ENCODE measurements at places on chromosomes 5 and 9. TPM values are rescaled to one million over a fixed set of nuclear protein-coding genes. Genes with fewer than 3 reads are reported as not detected.

- no peaks in the 10 kb centered on the region for H3K27me3 ChIP-seq
- H3K36me3 ChIP-seq, result no peaks in the 10 kb centered on the region
- DNase-seq, result no peak
- H3K27ac ChIP-seq, result no peak overlapping the region
These were observed 3.1 kb upstream of the FAM120AOS start for GRCh38 chr9:93456504-93456903.

GRCh38 chr5:119287547-119288111 lies 68.2 kb upstream of the TNFAIP8 start:
- 0 out of 2 replicates have a peak, but pooled peaks cover 2% of the 10 kb centered on the region for H3K36me3 ChIP-seq
- H3K4me1 ChIP-seq, result peaks cover 13% of the 10 kb centered on the region
- H3K4me3 ChIP-seq, result no peak overlapping the region
- DNase-seq, result peak; percentile 32

DNA sequence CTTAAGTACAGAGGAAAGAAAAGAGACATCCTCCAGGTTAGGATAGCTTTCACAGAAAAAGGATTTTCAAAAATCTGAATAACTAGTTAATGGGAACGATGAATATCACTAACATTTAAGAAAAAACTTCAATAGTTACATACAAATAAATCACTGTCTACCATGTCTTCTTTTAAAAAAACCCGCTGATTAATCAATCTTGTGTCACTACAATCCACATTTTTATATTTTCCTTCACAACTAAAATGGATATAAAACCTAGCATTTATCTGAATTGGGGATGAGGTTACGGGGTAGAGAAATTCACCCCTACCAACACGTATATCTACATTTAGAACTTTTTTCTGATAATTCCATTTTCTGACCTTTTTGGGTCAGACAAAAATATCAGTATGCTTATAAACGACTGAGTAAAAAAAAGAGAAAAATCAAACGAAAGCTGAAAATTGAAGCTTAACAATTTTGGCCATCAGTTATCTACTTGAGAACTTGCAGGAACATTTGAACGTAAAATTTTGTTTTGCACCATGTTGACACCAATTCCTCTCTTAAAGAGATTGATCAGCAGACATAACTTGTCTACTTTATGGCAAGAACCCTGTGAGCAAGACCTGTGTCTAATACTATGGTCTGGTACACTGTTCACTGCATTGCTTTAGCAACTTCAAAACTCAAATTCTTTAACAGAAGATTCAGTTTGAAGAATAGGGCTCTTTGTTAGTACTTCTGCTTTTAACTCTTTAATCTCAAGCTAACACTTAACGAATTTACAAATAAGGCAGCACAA lies 4.8 kb downstream of the NR3C1 start:
- H3K4me1 ChIP-seq, result peaks cover 4% of the 10 kb centered on the region
- peak overlapping the region; percentile 97 for H3K4me3 ChIP-seq
- peak; percentile 12 for DNase-seq

DNA sequence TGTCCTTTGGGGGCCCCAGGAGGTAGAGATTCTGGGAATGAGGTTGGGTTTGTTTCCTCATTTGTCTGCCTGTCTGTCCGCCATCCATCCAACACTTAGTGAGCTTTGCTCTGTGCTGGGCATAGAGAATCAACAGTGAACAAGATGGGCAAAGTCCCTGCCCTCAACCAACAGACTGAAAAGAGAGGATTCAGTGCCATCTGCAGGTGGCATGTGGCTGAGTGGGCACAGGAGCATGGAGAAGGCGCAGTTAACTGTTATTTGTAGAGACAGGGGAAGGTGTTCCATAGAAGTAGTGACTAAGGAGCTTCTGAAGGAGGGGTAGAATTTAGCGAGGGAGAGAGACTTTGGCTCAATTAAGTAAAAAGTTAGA lies 23.1 kb downstream of the POLR1E start:
- no peak overlapping the region for H3K4me3 ChIP-seq
- H3K4me1 ChIP-seq, result no peaks in the 10 kb centered on the region
- no peak for DNase-seq
- no peaks in the 10 kb centered on the region for H3K27me3 ChIP-seq
- no peak overlapping the region for H3K27ac ChIP-seq

DNA sequence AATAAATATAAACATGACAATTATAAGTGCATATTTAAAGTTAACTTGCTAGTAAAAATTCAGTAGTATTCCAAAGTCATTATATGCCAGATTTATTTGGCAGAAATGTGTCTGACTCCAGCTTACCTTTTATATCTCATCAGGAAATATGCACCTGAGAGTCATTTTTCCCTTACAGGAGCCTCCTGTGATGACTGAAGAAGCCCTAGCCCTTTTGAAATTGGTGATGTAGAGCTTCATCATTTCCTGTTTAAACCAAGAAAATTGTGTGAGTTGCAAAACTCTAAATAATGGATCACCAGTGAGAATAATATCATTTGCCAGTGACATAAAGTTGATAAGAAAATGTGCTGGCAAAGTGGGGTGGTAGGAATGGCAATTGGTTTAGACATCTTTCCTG lies 42.1 kb upstream of the CTNND2 start:
- no peak overlapping the region for H3K4me3 ChIP-seq
- no peaks in the 10 kb centered on the region for H3K36me3 ChIP-seq
- no peak overlapping the region for H3K27ac ChIP-seq
- no peaks in the 10 kb centered on the region for H3K4me1 ChIP-seq
- DNase-seq, result no peak

- no peak overlapping the region for H3K4me3 ChIP-seq
- no peak for DNase-seq
- no peak overlapping the region for H3K27ac ChIP-seq
- no peaks in the 10 kb centered on the region for H3K36me3 ChIP-seq
- H3K27me3 ChIP-seq, result no peaks in the 10 kb centered on the region
- no peaks in the 10 kb centered on the region for H3K4me1 ChIP-seq
These were observed 86.3 kb downstream of the ELAVL2 start for GRCh38 chr9:23739753-23740152.

DNA sequence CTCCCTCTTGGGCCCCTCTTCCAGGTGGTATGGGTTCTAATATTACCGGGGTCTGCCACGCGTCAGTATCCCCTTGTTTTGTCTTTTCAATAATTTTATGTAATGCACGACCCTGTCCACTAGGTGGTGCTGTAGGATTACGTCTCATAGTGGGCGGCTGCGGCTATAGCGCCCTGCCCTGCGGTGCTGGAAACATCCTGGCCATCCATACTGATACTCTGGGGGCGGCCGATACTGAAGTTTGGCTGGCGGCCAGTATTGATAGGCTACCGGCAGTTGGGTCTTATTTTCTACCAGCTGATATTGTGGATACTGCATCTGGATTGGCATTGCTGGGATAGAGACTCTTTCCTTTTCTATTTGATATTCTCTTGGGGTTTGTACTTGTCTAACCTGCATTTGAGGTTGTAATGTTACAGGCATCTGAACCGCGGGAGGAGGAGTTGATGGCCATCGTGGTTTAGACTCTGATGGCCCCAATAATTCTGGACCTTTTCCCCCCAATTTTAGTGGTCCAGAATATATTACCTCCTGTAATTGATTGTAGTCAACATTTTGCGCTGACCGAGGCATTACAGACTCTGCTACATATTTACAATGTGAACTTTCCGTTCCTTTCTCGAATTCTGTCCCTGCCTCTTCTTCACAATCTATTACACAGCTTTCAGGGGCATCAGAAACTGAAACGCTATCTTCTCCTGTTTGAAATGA lies 3.3 kb upstream of the TMEM141 start:
- H3K27ac ChIP-seq, result no peak overlapping the region
- peak; percentile 42 for DNase-seq
- peaks cover 5% of the 10 kb centered on the region for H3K27me3 ChIP-seq
- H3K4me1 ChIP-seq, result peaks cover 5% of the 10 kb centered on the region

DNA sequence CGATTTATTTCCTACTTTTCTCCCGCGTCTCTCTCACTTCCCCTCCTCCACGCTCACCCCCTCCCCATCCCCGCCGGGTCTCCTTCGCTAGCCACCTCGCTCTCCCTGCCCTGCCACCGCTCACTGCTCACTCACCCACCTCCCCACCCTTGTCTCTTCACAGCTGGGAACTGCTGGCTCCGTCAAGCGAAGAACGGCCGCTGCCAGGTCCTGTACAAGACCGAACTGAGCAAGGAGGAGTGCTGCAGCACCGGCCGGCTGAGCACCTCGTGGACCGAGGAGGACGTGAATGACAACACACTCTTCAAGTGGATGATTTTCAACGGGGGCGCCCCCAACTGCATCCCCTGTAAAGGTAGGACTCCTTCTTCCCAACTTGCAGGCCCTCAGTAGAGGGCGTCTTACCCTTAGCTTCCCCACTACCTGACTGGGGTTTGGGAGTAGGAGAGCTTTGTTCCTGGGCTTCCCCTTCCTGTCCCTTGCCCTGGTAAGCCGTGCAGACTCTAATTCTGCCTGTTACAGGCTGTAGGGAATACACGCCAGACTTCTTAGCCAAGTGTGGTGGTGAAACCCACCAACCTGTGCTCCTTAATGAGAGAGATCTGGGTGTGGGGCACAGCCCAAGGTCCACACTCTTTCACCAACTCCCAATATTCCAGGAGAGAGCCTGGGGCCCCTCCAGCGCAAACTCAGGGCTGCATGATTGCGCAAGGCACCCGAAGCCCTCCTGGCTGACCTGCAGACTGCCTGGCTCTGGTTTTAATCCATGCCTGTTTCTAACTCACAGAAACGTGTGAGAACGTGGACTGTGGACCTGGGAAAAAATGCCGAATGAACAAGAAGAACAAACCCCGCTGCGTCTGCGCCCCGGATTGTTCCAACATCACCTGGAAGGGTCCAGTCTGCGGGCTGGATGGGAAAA lies 2.5 kb downstream of the FST start:
- peaks cover 26% of the 10 kb centered on the region for H3K36me3 ChIP-seq
- DNase-seq, result peak; percentile 53
- H3K27ac ChIP-seq, result peak overlapping the region; percentile 84
- H3K4me3 ChIP-seq, result peak overlapping the region; percentile 100
- H3K4me1 ChIP-seq, result peaks cover 16% of the 10 kb centered on the region

DNA sequence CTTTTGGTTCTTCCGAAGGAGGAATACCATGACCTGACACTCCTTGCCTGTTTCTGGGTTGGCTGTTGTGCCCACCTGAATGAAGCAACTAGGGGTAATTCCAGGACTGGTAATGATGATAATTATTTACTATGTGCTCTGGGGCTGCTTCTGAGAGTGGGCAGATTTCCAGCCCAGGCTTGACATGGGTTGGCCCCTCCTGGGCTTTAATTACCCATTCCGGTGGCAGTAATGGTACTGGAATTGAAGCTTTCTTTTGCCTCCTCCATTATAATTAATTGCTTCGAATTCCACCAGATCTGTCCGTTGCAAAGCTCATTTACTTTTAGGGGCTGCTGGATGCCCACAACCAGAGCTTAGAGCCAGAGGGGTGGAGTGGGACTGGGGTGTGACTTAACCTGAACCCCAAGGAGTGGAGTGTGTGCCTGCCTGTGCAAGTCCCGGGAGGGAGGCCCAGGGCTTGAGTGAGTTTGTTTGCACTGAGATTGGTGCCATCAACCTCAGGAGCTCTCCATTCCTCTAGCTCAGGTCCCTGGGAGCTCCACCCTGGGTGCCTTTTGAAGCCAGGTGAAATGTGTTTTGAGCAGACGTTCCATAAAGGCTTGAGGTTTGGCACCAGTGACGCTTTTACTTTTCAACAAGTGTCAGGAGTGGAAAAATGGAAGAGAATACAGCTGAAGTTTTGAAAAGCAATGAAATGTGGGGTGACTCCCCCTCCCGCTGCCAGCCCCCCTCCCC lies 214.6 kb downstream of the PDZD2 start:
- no peak for DNase-seq
- H3K27me3 ChIP-seq, result peaks cover 34% of the 10 kb centered on the region
- H3K27ac ChIP-seq, result no peak overlapping the region
- H3K4me1 ChIP-seq, result no peaks in the 10 kb centered on the region
- no peak overlapping the region for H3K4me3 ChIP-seq

DNA sequence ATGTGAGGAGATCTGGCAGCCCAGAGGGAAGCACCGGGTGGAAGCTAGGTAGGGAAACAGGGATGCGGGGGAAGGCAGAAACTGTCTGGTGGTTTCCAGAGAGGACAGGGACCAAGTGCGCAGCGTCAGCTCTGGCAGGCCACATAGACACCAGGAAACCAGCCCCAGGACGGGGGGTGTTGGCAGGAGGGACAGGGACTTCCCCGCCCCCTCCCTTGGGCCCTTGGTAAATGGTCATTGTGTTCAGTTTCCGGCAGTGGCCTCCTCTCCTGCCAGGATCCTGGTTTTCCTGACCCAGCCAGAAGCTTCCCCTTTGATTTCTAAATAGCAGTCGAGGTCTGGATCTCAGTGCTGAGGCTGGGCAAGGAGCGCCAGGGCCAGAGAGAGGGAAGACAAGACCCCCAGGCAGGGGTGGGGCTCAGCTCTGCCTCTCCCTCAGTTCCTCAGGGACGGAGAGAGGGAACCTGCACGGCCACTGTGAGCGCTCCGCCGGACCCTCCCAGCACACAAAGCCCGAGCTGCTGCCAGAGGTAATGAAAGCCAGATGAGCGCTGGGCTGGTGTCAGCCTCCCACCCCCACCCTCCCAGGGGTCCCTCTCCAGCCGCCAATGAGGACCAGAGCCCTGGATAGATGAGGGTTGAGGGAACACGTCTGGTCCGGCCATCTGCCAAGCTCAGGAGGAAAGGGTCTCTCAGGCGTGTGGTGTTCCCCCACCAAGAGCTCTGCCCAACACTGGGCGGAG lies 1.8 kb downstream of the RALGDS start:
- H3K36me3 ChIP-seq, result no peaks in the 10 kb centered on the region
- H3K4me1 ChIP-seq, result peaks cover 23% of the 10 kb centered on the region
- no peaks in the 10 kb centered on the region for H3K27me3 ChIP-seq
- H3K4me3 ChIP-seq, result no peak overlapping the region

GRCh38 chr9:135299239-135299590 lies 180.4 kb upstream of the PPP1R26 start:
- H3K4me3 ChIP-seq, result no peak overlapping the region
- no peak for DNase-seq
- H3K27me3 ChIP-seq, result no peaks in the 10 kb centered on the region
- H3K36me3 ChIP-seq, result no peaks in the 10 kb centered on the region

- no peak overlapping the region for H3K4me3 ChIP-seq
- H3K36me3 ChIP-seq, result no peaks in the 10 kb centered on the region
- no peaks in the 10 kb centered on the region for H3K4me1 ChIP-seq
These were observed 443.5 kb downstream of the PDE4D start for GRCh38 chr5:59449905-59450644.

- H3K4me1 ChIP-seq, result no peaks in the 10 kb centered on the region
- DNase-seq, result no peak
- no peak overlapping the region for H3K4me3 ChIP-seq
- H3K36me3 ChIP-seq, result no peaks in the 10 kb centered on the region
These were observed 397 bp downstream of the C6 start for GRCh38 chr5:41212935-41213334.

- no peaks in the 10 kb centered on the region for H3K36me3 ChIP-seq
- DNase-seq, result peak; percentile 78
- H3K4me1 ChIP-seq, result peaks cover 13% of the 10 kb centered on the region
- no peaks in the 10 kb centered on the region for H3K27me3 ChIP-seq
These were observed at the start of gene NFIL3 for GRCh38 chr9:91423785-91424402. Gene NFIL3 (minus strand): TSS chr9:91423832. CDS start chr9:91410734, 13,098 bp downstream.

The FAM151B gene
- total RNA-seq, result 2.9 TPM

The SH3GLB2 gene
- total RNA-seq, result 26.4 TPM

The LURAP1L gene
- 6.1 TPM for total RNA-seq

The TNFSF15 gene
- under 0.01 TPM for total RNA-seq

The IL11RA gene
- total RNA-seq, result 6.9 TPM

The ZNF454 gene
- total RNA-seq, result under 0.01 TPM

The SPATA31E1 gene
- not detected for total RNA-seq

The DAB2IP gene
- total RNA-seq, result 5.6 TPM

The HTR4 gene
- not detected for total RNA-seq
